Activated CD4-positive, alpha-beta T cell treated with anti-CD3 and anti-CD28 coated beads, Interleukin-2, amount 50 U/mL, for 16 hours (primary cell): ENCODE measurements at places on chromosomes 16 and 17.

DNA sequence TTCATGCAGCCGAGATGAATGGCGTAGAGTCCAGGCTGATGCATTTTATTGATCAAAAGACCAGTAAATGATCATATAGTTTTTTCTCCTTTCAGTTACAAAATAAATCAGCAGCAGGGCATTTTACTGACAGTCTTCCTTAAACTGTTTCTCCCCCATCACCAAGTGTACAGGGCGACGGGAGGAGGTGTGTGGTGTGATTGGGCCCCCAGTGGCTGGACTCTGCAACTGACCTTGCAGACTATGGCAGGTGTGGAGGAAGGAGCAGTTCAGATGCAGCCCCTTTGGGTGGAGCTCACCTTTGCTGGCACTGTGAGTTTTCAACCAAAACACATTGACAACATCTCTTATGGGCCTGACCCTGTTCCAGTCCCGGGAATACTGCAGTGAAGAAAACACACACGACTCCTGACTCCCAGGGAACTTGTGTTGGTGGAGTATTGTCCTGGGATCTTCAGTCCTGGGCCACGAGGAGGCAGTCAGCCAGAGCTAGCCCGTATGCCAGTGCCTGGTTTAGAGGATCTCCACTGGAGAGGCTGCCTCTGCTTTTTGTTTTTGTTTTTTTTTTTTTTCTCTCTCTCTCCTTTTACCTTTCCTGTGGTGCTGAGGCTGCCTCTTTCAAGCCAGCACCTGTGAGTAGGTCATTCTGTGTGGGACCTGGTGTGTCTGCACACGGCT is 29.8 kb downstream of the KIAA0513 start:
- DNase-seq = no peak

GRCh38 chr16:1280783-1281182 is 24.9 kb downstream of the TPSD1 start:
- no peak for DNase-seq

- no peak for DNase-seq
Observed at GRCh38 chr17:79039171-79039570, 15.2 kb downstream of the C1QTNF1 start.

- DNase-seq = no peak
Observed at GRCh38 chr17:2241823-2242222, 61.8 kb downstream of the SMG6 start.

- peak; percentile 43 for DNase-seq
Observed at GRCh38 chr17:19928299-19928698, 49.3 kb downstream of the AKAP10 start.

- DNase-seq = peak; percentile 6
Observed at GRCh38 chr16:89257281-89257731, 39.8 kb downstream of the ZNF778 start.

DNA sequence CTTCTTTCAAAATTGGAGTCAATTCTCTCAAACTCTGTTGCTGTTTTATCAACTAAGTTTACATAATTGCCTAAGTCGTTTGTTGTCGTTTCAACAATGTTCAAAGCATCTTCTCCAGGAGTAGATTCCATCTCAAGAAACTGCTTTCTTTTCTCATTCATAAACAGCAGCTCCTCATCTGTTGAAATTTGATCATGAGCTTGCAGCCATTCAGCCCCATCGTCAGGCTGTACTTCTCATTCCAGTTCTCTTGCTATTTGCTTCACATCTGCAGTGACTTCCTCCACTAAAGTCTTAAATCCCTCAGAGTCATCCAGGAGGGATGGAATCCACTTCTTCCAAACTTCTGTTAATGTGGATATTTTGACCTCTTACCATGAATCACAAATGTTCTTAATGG is 230.6 kb downstream of the IRF8 start:
- no peak for DNase-seq
